ENCODE measurements at places on chromosomes 13 and 19.

GRCh38 chr19:10112037-10112761 is 706 bp downstream of the P2RY11 start:
- no peak for DNase-seq

- DNase-seq = no peak
These were observed 3.8 kb downstream of the KCTD12 start for GRCh38 chr13:76882431-76882830.

DNA sequence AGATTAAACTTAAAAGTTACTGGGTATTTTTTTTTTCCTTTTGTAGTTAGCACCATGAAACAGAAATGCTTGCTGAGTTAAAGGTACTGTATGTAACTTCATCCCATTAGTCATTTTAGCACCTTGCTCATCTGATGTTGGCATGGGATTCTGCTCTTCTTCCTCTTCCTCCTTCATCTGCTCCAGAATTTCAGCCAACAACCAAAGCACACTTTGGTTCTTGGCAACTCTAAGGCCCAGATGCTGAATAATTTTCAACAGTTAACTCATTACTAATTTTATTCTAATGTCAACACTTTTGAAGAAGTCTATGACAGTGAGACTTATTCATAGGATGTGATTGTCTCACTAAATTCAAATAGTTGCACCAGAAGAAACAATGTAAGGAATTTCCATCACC is 359.2 kb downstream of the KCTD12 start:
- no peak for DNase-seq

- no peak for DNase-seq
These were observed 73.6 kb upstream of the STK24 start for GRCh38 chr13:98650396-98651107.

- no peak for DNase-seq
These were observed 39.1 kb downstream of the DOCK9 start for GRCh38 chr13:98938801-98939200.

- DNase-seq = peak; percentile 68
These were observed 74.7 kb downstream of the GADD45B start for GRCh38 chr19:2550431-2551171.

DNA sequence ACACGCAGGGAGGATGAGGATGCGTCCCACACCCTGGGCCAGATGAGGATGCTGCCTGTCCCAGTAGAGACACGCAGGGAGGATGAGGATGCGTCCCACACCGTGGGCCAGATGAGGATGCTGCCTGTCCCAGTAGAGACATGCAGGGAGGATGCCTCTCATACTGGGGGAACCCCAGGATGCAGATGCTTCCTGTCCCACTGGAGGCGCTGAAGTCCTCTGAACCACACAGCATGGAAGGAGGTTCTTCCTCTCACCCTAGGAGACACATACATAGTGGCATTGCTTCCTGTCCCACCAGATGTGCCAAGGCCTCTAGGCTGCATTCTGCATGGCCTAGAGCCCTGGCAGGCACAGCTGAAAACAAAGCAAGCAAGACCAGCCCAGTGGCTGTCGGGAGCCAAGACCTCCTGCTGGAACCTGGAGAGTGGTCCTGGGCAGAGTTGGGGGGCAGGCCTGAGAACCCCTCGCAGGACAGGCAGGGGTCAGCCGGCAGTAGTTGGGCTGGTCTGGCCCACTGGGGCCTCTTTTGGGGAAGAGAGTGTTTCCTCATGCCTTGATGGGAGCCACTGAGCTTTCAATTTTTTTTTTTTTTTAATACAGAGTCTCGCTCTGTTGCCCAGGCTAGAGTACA is 4.3 kb downstream of the HPN start:
- no peak for DNase-seq

GRCh38 chr13:36548129-36548528 is 115.8 kb downstream of the CCNA1 start:
- no peak for DNase-seq

DNA sequence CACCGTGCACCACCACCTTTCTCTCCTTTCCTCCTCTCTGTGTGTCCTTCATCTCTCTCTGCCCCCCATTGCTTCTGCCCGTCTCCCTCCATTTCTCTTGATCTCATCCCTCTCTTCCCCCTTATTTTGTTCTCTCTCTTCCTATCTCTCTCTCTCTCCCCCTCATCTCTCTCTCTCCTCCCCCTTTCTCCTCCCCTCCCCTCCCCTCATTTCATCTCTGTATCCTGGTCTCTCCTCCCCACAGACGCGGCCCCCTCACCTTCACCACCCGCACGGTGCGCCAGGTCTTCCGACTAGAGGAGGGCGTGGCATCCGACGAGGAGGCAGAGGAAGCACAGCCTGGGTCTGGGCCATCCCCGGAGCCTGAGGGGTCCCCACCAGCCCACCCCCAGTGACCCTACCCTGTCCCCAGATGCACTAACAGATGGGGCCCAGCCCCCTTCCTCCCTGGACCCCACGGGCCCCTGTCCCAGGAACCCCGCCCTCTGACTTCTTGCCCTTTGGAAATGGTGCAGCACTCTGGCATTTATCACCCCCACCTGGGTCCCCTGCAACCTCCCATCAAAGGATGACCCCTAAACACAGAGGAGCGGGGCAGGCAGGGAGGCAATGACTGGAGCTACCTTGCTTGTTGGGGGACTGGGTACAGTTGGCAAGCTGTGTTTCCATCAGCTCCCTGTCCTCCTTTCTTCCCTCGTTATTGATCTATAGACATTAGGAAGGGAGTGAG is 19.6 kb downstream of the KCNC3 start:
- DNase-seq = no peak

GRCh38 chr13:25783076-25783475 is 268.7 kb downstream of the SHISA2 start:
- no peak for DNase-seq

- DNase-seq = peak; percentile 18
These were observed 3.5 kb upstream of the UBAC2 start for GRCh38 chr13:99197117-99197651.

GRCh38 chr13:105087945-105088344 is 1447.5 kb downstream of the EFNB2 start:
- DNase-seq = no peak

GRCh38 chr13:99809926-99810325 is 161.6 kb downstream of the ZIC5 start:
- no peak for DNase-seq
